ENCODE measurements at places on chromosomes 1 and 21.

- no peak for DNase-seq
Measured at GRCh38 chr1:18018366-18018765, 89.2 kb upstream of the IGSF21 start.

- no peak for DNase-seq
Measured at GRCh38 chr1:161013488-161014230, 7.3 kb downstream of the F11R start.

- no peak for DNase-seq
Measured at GRCh38 chr1:232440325-232441035, 189.5 kb downstream of the SIPA1L2 start.

DNA sequence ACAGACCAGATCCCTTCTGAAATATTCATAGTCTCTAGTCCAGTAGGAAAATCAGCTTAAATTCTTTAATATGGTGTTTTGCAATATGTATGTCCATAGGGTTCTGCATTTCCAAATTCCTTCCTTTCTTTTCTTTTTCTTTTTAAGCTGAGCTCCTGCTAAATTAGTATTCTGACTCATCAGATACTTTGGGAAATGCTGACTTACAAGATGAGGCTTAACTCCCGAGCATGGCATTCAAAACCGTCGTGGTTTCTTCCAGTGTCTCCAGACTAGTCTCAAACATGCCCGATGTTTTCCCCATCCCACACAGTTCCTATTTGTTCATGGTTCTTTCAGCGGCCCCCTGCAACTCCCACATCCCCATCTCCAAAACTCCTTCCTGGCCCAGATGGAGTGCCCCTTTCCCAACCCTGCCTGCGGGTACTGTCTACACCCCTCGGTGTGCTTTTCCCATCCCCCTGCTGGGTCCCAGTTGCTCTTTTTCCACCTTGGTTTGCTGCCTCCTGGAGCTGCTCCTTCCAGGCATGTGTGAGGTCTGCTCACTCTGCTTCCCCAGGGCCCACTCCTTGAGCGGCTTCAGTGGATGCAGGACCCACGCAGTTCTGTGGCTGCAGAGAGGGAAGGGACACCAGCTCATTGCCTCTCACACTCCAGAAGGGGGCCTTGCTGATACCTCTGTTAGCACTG is 19.5 kb upstream of the ETV3 start:
- no peak for DNase-seq

DNA sequence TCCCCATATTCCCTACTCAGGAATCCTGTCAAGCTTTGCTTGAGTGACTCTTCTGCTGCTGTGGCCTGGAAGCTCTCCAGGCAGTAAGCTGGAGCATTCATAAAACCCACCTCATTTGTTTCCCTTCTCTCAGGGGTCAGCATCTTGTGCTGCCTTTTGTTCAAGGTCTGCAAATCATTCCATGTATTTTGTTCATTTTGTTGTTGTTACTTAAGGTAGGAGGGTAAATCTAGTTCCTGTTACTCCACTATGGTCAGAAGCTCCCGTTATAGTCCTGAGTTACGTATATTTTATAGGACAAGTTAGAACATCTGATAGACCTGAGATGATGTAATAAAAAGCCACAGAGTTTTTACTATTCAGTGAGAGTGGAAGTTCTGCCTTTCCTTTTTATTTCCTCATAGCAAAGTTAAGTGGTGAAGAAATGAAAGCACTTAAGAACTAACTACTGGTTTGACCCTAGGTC is 9.9 kb downstream of the SYNJ1 start:
- DNase-seq = no peak

- no peak for DNase-seq
Measured at GRCh38 chr1:112674440-112674985, at the start of gene MOV10. MOV10 (plus strand) TSS chr1:112674659; CDS start chr1:112674913, 254 bp downstream.

GRCh38 chr1:91637539-91637994 is 136.9 kb downstream of the CDC7 start:
- no peak for DNase-seq

DNA sequence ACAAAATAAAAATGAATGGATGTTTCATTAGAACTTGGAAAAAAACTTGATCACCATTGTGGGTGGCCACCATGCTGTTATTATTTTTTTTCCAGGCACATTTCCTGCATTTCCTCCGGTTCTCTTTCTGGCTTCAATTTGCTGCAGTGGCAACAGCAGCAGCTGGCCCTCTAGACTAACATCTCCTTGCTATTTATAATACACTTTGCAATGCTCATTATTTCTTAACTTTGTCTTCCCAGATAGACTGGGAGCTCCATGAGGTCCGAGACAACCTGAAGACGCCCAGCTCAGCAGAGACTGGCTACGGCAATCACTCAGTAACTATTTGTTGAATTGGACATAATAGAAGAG is 53.4 kb upstream of the ATP5PO start:
- no peak for DNase-seq

GRCh38 chr1:76140227-76140626 is 65.7 kb downstream of the ST6GALNAC3 start:
- no peak for DNase-seq

- no peak for DNase-seq
Measured at GRCh38 chr1:53198241-53198651, 1.6 kb downstream of the CPT2 start.

DNA sequence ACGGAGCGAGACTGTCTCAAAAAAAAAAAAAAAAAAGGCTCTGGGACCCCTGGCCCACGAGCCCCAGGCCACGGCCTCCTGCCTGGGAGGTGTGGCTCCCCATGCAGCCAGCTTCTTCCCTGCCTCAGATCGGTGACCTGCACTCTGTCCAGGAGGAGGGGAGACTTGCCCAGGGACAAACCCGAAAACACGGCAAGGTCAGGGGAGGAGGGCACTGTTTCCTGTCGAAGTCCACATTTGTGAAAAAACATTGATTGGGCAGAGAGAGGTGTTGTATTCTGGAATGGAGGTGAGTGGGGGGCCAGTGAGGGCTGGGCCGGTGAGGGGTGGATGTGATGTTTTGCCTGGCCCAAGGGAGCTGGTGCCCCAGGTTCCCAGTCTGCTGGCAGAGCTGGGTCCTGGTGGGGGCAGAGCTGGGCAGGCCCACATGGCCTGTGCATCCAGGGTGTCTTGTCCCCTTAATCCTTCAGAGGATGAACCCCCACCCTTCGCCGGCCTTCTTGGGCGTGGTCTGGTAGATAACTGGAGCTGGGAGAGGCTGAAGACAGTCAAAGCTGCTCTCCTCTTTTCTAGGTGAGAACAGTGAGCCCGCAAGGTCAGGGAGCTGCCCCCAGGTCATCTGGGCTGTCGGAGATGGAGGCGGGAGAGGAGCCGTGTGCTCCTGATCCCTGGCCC is 12.4 kb upstream of the FAAP20 start:
- no peak for DNase-seq

DNA sequence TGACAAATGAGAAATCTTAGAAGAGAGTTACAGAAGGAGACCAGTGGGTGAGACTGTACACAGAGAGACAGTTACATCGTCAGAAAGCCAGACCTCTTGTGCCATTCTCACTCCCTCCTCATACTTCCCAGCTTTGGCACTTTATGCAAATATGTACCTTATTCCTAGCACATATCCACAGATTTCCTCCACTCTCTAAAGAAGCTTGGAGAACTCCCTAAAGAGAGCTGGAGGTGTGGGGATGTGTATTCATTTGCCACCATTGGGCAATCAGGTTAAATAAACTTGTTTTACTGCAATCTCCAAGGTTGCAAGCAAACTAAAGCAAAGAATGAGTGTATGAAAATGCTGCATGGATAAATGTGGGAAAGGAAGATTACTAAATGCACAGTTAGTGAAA is 380.9 kb upstream of the PRMT6 start:
- DNase-seq = no peak

- DNase-seq = no peak
Measured at GRCh38 chr1:212430955-212431394, 1.7 kb upstream of the NENF start.

- no peak for DNase-seq
Measured at GRCh38 chr1:39590546-39590945, 14.0 kb upstream of the PABPC4 start.
